ENCODE measurements at places on chromosomes 7 and 10.

DNA sequence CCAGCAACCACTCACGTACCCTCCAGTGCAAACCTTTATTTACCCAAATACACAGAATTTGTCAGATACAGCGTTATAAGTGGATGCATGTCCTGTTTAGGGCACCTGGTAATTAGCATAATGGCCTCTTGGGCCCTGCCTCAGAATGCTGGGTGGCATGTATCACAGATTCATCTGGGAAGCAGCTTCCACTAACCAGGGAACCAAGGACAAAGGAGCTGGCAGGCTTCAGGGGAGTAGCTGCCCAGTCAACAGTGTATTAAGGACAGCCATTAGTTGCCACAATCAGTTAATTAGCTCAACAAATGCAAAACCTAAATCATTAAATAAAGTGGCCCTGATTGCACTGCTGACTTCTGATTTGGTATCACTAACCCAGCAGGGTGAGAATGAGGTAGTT, 105.7 kb downstream of the RAPGEF5 start:
- no peak for DNase-seq

GRCh38 chr7:36300696-36301350, 88.8 kb upstream of the ANLN start:
- no peak for DNase-seq

DNA sequence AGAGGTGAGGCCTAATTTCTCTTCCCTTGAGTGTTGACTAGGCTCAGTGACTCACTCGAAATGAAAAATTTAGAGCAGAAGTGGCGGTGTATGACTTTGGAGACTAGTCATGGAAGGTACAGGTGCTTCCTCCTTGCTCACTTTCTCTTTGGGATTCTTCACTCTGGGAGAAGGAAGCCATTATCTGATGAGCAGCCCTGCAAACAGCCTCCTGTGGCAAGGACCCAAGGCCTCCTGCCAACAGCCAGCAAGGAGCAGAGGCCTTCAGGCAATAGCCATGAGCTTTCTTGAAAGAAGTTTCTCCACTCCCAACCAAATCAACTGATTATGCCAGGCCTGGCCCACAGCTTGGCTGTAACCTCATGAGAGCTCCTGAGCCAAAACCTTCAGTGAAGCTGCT, 369.6 kb upstream of the VWC2 start:
- no peak for DNase-seq

GRCh38 chr10:5282137-5282536, 82.6 kb upstream of the UCN3 start:
- DNase-seq: no peak

GRCh38 chr7:36905841-36906240, 181.5 kb upstream of the AOAH start:
- DNase-seq: no peak

DNA sequence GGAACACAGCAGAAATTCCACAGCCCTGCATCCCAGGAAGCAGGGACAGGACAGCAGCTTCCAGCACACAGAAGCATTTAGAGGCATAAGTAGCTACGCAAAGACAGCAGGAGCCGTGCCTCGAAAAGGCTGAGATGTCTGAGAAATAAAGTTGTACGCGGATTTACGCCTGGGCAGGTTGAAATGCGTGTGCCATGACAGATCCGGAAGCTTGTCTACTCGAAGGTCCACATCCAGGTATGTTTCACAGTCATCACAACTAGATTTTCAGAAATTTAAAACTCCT, 26.1 kb downstream of the DIP2C start:
- no peak for DNase-seq

DNA sequence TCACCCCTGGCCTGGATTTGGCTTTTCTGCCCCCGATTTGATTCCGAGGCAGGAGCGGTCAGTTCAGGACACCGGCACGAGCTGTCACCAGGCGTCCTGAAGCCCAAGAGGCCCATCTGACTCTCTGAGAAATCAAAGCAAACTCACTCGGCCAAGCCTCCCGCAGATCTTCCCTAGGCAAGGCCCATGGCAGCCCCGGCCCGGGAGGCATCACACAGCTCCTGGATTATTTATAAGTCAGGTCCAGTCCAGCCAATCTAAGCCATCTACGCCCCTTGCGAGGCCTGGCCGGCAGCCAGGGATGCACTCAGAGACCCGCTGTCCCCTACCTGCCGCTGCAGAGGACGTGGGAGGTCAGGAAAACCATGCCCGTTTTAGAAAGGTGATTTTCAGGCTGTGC, 87.3 kb upstream of the DIP2C start:
- DNase-seq: no peak

DNA sequence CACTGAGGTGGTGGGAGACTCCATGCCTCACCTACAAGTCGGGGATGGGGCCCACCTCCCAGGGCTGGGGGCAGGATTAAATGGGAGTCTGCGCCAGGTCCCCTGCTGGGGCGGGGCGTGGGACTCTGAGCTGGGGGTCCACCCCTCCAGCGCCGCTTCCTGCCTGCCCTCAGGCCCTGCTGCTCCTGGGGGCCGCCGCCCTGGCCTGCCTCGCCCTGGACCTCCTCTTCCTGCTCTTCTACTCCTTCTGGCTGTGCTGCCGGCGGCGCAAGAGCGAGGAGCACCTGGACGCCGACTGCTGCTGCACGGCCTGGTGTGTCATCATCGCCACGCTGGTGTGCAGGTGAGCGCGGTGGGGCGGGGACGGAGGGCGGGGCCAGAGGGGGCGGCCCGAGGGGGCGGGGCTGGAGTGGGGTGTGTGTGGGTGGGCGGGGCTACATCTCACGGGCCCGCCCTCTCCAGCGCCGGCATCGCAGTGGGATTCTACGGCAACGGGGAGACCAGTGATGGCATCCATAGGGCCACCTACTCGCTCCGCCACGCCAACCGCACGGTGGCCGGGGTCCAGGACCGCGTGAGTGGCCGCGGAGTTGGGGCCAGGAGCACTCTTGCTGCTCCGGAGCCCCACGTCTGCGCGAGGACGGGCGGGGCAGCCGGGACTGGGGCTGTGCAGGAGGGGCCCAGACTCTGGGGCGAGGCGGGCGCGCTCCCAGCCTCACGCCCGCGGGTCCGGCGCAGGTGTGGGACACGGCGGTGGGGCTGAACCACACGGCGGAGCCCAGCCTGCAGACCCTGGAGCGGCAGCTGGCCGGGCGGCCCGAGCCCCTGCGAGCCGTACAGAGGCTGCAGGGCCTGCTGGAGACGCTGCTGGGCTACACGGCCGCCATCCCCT, 15.1 kb downstream of the TTYH3 start:
- no peak for DNase-seq

All from CD4-positive, alpha-beta T cell treated with Interleukin-10 for 1 hour (primary cell).